ENCODE measurements at places on chromosomes 2 and 18. TPM values are rescaled to one million over a fixed set of nuclear protein-coding genes. Genes with fewer than 3 reads are reported as not detected.

GRCh38 chr2:200065477-200065876, 110.1 kb downstream of the MAIP1 start:
- H3K27me3 ChIP-seq: no peaks in the 10 kb centered on the region
- no peak for DNase-seq
- H3K4me3 ChIP-seq: no peak overlapping the region
- no peaks in the 10 kb centered on the region for H3K4me1 ChIP-seq

GRCh38 chr2:157122776-157123175, 134.7 kb upstream of the GALNT5 start:
- H3K36me3 ChIP-seq: no peaks in the 10 kb centered on the region
- no peak overlapping the region for H3K4me3 ChIP-seq
- H3K27ac ChIP-seq: no peak overlapping the region
- H3K4me1 ChIP-seq: no peaks in the 10 kb centered on the region
- DNase-seq: no peak

Gene WDR75
- polyA plus RNA-seq: 14.6 TPM

DNA sequence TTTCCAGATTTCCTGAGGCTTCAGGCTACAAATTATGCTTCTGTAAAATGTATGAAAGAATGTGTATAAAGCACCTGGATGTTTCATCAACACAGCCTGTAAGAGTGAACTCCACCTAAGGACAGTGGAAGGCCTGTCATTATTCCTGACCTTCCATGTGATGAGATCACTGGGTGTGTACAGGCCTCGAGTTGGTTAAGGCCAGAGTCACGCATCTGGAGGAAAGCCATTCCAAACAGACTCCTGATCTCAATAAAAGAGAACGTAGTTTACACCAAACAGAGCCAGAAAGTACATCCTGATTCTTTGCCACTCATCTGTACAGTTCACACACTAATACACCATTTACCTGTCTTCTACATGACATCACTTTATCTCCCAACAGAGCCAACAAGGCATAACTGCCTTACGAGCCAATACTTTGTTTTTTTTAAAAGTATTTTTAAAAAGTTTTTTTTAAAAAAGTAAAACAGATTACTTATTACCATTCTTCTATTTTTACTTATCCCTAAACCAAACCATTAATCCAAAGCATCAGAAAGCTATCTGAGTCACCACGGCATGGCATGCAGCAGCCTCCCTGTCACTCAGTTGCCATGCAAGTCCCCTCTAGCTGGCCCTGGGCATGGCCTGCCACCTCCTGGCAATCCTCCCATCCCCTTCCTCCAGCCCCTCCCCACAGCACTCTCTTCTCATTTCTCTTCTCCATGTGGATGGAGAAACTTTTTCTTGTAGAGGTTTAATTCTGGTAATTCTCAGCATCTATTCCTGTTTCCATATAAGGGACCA, 78.8 kb upstream of the TFCP2L1 start:
- H3K4me3 ChIP-seq: no peak overlapping the region
- H3K4me1 ChIP-seq: no peaks in the 10 kb centered on the region
- H3K36me3 ChIP-seq: peaks cover 52% of the 10 kb centered on the region
- no peak overlapping the region for H3K27ac ChIP-seq
- DNase-seq: no peak
- H3K27me3 ChIP-seq: no peaks in the 10 kb centered on the region

DNA sequence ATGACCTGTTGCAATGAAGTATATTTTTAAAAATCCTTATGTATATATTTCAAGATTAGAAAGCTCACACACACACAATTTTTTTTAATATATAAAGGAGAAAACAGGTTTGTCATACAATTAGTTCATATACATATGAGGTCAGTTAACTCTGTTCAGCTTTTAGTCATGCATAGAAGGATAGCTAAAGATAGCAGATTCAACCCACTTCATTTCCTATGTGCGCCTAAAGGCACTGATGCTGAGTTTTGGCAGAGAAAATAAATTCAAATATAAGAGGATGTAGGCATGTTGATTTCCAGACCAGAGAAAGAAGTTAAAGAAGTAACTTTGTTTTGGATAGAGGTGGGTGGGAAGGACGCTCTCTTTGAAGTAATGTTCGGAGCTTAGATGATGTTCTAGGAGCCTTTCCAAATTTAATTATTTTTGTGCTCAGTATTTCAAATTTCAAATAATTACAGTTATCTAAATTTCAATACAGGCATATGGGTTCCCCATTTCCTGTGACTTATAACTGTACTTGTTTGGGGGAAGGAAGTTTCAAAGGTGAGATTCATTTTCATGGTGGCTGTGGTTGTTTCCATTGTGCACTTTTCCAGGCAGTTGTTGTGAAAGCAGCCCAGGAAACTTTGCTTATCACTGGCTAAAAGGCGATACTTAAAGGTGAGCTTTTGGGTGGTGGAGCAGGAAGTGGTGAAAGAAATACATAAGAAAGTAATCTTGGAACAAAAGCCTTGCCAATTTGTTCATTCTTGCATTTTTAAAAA, 523.4 kb upstream of the FANCL start:
- H3K27me3 ChIP-seq: no peaks in the 10 kb centered on the region
- no peak overlapping the region for H3K4me3 ChIP-seq
- no peak for DNase-seq
- no peaks in the 10 kb centered on the region for H3K36me3 ChIP-seq

Data from CD8-positive, alpha-beta memory T cell (primary cell).